ENCODE measurements at places on chromosomes 2 and 18.

DNA sequence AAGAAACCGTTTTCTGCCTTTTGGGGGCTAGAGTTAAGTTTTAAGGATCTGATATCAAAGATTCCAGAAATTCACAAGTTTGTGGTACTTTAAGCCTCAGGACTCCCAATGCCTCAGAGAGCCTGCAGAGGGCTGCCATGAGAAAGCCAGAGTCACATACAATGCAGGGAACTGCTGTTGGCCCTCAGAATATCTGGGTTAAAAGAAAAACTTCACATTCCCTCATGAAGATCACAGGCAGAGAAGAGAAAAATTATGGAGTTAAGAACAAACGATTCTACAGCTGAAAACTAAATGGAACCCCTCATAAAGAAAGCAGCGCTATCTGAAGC lies 39.5 kb downstream of the HDAC4 start:
- peak; percentile 5 for DNase-seq

DNA sequence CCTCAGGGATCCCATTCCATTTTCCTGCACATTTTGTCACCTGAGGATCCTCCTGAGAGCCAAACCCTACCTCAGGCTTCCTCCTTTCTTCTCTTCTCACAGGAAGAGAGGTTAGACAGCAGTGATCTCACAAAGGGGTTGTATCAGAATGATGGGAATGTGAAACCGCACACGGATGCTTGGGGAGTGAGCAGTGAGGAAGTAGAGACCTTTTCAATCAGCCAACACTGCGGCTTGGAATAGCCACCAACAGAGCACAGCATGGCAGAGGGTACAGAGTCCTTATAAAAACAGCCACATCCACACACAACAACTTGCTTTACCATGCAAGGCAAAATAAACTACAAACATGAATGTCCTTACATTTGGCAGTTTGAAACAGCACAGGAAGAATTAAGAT lies 8.7 kb downstream of the TMEM182 start:
- DNase-seq = no peak

GRCh38 chr18:75779910-75780309 lies 352.4 kb upstream of the SMIM21 start:
- DNase-seq = no peak

- DNase-seq = no peak
Observed at GRCh38 chr2:225366731-225367130, 32.8 kb upstream of the NYAP2 start.

GRCh38 chr2:17758118-17758517 lies 4.2 kb downstream of the GEN1 start:
- no peak for DNase-seq

- DNase-seq = peak; percentile 12
Observed at GRCh38 chr18:12531749-12532148, 124.0 kb downstream of the PRELID3A start.

DNA sequence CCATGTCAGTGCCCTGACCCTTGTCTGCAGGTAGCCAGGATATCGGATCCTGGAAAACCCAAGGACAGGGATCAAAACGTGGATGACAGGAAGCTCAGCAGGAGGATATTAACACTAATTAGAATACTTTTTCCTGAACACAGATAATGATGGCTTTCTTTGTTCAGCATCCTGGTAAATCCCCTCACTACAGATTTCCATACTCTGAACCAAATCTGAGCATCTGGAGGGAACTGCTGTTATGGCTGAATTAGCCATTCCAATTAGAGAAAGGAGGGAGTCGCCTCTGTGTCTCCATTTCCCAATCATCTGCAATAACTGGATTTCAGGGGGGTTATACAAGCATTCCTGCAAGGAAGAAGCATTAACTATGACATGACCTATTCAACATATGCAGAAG lies 24.4 kb downstream of the CXCR4 start:
- no peak for DNase-seq

DNA sequence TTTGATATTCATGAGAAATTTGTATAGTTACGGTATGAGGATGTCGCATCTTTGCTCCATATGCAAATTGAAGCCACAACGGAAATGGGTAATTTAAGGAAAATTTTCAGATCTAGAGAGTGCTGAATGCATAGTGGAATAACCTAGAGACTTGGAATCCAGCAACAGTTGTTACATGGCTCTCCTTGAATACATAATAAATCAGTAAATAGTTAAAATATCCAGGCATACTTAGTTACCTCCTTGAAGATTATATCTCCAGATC lies 5.4 kb downstream of the REG1A start:
- no peak for DNase-seq

DNA sequence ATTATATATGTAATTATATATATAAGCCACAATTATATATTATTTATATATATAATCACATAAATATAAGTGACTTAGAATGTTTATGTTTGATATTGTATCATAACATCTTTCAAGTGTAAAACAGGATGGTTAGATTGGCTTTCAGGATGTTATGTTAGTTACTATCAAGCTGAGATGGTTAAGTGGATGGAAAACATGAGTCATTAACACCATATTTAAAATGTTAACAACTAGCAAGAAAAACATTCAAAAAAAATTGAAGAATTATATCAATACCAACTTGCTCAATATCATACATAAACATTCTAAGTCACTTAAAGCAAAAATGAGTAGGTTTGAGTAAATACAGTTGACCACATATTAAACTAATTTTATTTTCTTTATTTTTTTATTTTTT lies 21.8 kb upstream of the RAB27B start:
- no peak for DNase-seq

DNA sequence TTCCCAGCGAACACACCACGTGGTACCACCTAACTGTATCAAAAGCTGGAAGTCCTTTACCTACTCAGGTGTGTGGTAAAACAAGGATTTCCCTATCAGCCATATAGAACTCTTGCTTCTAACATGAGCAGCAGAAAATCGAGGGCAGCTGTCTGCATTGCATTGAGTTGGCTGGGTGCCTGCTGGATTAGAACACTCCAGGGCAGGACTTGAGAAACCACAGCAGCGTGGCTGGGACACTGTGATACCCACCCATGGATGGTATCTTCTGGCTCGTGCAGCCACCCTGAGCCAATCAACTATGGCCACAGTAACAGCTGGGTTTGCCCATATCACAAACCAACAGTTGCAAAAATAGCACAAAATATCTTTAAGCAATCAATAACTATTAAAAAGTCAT lies 188.3 kb downstream of the FBXO15 start:
- no peak for DNase-seq

DNA sequence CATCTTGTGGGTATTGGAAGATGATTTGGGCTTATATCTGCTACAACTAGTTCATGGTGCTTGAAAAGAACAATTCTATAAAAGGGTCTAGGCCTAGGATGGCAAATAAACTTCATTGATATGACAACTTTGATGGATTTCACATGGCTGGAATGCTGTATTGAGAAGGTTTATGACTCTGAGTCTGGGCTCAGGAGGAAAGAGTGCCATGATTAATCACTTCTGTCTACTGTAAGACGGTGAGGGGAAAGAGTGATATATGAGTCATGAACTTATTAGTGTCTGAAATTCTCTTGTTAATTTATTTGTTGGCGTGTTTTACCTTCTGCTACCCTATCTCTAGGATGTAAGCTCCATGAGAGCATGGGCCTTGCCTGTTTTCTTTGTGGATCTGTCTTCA lies 17.0 kb upstream of the ADCYAP1 start:
- no peak for DNase-seq

DNA sequence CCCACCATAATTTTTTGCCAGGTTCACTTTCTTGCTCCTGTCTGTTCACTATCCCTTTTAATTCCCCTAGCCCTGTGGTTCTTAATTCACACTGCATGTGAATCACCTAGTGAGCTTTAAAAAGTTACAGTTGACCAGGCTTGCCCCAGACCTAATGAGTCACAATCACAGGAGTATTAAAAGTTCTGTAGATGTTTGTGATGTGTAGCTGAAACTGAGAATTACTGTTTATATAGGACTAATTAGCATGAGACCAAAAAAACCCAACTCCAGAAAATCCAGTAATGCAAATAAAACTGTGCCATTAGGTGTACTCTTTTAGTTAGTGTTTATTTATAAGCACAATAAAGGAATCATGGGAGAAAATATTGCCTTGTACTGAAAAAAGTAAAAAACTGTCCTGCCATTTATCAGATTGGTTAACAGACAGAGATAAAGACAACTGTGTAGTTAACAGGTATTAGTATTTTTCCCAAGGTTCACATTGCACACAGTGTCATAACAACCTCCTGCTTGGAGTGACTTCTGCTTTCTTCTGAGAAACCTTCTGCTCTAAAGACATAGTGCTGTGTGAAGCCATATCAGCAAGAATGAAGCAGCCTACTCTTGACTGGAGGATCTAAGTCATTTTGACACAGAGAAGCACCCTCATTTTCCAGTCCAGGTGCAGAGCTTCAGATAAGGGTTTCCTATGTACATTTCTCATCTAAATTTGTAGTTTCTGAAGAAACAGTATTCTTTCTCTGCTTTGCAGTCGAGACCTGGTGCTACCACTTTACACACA lies 39.0 kb downstream of the VAPA start:
- no peak for DNase-seq

GRCh38 chr2:182949052-182949451 lies 82.6 kb upstream of the FRZB start:
- DNase-seq = no peak

DNA sequence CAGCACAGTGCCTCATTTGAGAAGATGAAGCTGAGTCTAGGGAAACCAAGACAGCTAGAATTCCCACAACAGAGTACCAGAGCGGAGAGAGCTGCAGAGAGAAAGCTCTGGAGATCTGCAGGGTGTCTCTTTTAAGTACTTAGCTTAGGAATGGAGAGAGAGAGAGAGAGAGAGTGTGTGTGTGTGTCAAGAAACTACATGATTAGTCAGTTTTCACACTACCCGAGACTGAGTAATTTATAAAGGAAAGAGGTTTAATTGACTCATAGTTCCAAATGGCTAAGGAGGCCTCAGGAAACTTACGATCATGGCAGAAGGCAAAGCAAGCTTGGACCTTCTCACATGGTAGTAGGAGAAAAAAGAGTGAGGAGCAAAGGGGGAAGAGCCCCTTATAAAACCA lies 64.0 kb downstream of the HIBCH start:
- no peak for DNase-seq

DNA sequence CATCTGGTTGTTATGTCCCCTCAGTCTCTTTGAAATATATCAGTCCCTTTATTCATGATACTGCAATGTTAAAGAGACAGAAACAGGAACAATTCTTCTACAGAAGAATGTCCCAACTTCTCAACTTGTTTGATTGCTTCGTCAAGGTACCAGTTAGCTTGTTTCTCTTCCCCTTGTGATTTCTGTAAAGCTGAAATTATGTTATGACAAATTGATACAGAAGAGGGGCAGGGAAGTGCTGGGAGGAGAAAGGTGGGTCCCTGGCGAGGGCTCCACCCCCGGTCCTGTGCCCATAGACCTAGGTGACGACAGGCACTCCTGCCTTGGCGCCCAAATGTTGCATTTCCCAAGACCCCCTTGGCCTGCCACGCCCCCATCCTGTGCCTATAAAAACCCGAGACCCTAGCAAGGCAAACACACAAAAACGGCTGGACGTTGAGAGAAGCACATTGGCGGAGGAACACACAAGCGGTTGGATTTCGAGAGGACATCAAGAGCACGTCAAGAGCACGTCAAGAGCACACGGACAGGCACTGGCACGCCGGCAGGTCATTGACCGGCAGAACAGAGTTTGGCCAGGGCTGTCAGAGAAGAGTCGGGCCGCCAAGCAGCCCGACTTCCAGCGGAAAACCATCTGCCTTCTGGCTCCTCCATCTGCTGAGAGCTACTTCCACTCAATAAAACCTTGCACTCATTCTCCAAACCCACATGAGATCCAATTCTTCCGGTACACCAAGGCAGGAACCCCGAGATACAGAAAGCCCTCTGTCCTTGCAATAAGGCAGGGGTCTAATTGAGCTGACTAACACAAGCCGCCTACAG lies 11.5 kb upstream of the RTN4 start:
- no peak for DNase-seq

DNA sequence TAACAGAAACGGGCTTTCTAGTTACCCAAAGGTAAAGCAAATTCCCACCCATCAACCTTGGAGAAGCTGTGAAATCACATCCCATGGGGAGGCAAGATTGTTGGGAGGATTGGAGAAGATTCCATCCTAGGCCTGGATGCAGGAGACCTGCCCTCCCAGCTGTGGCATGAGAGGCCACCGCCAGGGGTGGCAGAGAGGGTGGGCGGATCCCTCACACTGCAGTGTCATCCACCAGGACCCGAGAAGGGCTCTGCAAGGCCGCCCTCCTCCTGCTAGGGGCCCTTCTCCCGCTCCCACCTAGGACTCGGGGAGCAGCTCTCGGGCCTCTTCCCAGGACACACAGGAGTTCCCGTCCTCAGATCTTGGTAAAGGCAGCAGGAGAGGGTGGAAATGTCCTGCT lies 15.5 kb upstream of the ATG16L1 start:
- DNase-seq = no peak

- DNase-seq = no peak
Observed at GRCh38 chr2:240557101-240557751, 562 bp downstream of the ANKMY1 start.

DNA sequence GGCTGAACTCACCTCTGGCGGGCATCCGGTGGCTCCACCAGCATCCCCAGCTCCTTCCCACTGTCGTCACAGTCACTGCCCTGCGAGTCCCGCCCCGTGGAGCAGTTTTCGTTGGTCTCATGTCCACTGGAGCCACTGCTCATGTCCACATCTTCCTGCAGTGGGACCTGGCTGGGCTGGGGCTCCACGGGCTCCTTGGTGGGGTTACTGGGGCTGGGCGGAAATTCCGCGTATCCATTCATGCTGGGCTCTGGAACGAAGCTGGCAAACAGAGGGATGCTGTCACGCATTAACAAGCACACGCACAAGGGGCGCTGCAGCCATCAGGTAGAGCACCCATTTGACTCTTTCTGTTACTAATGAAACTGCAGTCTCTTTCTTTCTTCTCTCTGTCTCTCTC lies 10.7 kb downstream of the PER2 start:
- DNase-seq = no peak

DNA sequence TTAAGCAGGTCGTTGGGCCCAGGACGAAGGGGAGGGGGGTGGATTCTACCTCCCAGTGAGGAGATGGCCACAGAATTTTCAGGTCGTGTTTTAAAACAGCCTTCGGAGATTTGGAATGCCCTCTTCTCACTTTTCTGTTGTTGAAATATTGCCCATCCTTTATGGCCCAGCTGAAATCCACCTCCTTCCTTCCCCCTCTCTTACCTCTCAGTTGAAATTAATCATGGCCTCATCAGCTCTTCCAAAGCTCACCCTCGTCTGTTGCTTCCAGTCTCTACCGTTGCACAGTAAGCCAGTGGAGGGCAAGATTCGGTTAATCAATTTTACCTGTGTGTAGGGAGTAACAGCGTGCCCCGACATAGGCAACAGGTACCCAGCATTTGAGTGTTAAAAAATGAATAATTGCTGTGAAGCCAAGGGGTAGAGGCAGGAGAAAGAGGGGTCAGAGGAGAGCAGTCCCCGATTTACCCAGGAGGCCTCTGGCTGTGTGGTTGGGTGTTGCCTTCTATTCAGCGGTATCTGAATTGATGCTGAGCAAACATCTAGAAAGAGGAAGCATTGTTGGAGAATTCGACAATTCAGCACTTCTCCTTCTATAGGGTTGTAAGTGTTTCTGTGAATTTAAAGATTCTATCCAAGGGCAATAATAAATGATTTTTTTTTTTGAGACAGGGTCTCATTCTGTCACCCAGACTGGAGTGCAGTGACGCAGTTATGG lies 8.6 kb upstream of the PDIA6 start:
- no peak for DNase-seq

Measured in T47D (cell line).